Astrocyte of the spinal cord (primary cell): ENCODE measurements at places on chromosomes 7 and 10.

- no peak for DNase-seq
Measured at GRCh38 chr10:51308116-51308515, 233.8 kb downstream of the PRKG1 start.

DNA sequence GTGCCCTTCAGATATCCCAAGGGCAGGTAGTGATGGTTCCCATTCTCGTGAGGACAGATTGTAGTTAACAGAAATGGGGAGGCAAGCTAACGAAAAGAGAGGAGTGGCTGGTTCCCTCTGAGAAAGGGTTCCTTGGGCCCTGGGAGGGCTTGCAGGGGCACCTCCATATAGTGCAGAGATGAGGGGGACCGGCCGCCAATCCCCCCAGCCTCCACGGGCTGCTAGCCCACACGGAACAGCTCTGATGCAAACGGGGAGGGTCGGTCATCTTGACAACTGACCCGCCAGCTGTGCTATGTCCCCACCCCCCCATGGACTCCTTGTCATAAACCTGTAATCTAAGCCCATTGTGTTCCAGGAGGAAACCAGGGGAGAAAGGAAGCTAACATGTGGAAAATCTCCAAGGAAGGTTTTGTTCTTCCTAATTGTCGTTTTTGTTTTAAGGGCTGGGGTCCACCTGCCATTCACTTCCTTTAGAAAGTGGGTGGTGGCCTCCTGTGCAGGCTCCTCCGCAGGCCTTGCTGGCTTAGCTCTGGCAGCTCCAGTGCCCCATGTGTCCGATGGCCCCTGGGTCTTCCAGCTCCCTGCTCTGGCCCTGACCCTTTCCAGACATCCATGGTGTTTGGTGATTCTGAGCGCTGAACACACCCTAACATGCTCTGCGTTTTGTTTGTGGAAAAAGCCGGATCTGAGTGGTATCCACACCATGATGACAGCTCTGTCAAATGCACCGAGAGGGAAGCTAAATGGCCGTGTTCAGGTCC, 15.9 kb downstream of the ADCY1 start:
- no peak for DNase-seq

- DNase-seq: no peak
Measured at GRCh38 chr7:29596593-29597178, 33.1 kb downstream of the PRR15 start.

- peak; percentile 67 for DNase-seq
Measured at GRCh38 chr10:79424221-79425073, 21.0 kb downstream of the ZCCHC24 start.

DNA sequence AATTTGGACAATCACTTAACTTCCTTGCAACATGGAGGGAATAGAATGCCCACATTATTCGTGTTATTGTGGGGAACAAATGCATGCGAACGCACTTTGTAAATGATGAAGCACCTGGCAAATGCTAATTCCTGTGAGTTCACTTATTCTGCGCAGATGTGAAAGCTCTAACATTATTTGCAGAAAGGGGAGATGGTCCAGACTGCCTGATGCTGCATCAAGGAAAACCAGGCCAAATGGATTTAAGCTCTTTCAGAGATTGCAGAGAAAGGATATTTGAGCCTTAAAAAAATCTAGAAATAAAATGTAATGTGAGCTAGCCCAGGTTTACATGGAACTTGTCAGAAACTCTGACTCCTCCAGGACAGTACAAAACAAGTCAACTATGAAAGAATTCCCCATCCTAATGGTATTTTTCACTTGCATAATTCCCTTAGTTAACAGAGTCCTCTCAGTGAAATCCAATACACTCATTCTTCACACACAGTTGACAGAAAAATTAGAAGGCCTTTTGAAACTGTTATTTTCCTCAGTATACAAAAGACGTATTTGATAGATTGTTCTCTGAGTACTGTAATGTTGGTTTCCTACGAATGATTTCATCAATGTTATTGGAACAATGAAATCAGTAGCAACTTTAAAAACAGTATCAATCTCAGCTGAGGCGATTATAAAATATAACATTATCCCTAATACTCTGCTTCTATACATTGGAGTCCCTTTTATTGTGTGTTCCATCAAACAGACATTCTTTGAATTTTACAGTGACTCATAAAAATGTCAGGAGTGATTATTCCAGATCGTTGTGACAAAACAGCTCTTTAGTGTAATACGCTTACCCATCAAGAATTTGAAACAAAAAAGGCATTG, 136.3 kb upstream of the ANK3 start:
- DNase-seq: no peak

- no peak for DNase-seq
Measured at GRCh38 chr7:51482976-51483375, 166.4 kb upstream of the COBL start.

GRCh38 chr10:124259139-124259825, 159.4 kb downstream of the OAT start:
- DNase-seq: no peak

DNA sequence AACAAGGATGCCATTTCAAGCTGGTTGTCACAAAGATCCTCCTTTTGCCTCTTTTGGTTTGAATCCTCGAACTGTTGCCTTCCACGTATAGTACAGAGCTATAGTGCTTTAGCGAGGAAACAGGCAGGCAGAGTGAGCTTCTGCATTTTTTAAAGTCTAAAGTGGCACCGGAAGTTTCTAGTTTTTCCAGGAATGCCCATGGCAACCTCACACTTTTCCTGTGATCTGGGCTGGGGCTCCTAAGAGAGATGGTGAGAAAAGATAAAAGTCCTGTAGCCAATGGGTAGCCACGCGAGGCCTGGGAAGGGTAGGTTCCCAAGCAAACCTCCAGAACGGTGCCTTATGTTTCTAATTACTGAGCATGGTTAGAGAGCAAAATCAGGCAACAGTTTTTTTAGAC, 76.7 kb downstream of the CALD1 start:
- no peak for DNase-seq

GRCh38 chr10:11610826-11611247, 613 bp downstream of the USP6NL start:
- peak; percentile 48 for DNase-seq

DNA sequence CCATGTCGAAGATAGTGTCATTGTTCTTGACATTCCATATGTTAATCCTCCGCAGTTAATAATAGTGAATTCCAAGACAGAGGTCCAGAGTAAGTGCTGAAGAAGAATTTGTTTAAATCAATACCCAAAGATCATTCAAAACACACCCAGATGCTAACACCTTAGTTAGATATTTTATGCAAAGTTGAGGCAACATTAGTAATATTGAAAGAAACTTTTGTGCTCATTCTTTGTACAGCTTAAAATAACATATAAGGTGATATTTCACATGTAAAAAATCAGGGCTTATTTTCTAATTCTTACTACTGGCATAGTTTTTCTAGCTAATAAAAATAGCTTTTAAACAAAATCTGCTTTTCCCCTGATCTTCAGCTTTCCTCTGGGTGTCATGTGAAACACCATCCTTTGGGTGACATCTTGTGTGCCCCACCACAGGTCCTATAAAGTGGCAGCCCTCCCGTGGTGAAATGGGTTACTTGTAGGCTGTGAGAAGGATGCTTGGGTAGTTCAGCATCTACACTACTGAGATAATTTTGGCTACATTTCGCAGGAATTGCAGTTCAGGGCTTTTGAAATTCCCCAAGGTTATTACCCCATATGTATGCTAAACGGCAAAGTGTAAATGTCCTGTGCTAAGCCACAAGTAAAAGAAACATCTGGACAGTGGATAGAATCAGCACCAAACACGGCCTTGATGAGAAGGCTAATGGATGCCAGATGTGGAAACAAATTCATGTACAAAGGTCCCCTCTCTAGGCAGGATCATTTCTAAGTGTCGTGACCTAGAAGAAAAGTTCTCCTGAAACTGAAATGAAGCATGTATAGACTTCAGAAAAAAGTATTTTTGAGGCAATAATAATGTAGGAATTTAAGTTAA, 105.4 kb downstream of the GRM3 start:
- no peak for DNase-seq

- DNase-seq: no peak
Measured at GRCh38 chr7:148107443-148108127, 483.0 kb upstream of the C7orf33 start.

GRCh38 chr7:151930026-151930653, 26.1 kb upstream of the GALNTL5 start:
- DNase-seq: no peak

GRCh38 chr7:17846935-17847334, 93.4 kb downstream of the SNX13 start:
- no peak for DNase-seq

DNA sequence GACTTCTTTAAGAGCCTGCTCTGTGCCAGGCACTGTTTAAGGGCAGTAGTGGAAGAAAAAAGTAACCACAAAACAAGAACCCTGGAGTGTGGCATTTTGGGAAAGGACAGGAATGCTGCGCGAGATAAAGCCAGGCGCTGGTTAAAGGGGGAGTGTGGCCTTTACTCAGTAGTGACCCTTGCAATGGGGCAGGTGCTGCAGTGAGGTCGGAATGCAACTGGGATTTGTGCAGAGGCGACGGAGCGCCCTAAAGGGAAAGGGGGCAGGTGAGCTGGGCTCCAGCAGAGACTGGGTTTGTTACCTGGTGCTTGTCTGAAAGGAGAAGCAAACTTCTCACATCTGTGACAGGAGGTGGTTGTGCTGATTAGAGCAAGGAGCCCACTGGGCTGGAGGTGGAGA, 263.6 kb downstream of the ACTR3B start:
- no peak for DNase-seq

- DNase-seq: no peak
Measured at GRCh38 chr7:130913639-130914553, 179.9 kb upstream of the KLF14 start.

DNA sequence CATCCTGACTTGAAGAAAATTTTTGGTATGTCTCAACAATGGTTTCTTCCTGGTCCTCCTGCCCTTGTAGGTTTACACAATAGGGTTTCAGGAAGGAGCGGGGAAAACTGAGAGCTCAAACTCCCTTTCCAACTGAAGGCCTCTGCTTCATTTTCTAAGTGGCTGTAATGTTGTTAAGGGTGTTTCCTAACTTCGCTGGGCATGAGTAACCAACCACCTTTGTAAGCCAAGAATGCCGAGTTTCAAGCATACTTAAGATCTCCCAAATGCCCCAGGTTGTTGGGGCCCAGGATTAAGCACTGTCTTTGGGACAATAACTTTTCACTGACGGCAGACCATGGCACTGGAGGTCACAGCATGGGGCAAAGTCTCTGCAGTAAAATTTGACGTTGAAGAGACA, 33.6 kb upstream of the DRGX start:
- DNase-seq: no peak

- DNase-seq: no peak
Measured at GRCh38 chr7:128882134-128882533, 19.5 kb downstream of the ATP6V1F start.

- DNase-seq: peak; percentile 61
Measured at GRCh38 chr10:109282510-109282909, 640.8 kb downstream of the XPNPEP1 start.

DNA sequence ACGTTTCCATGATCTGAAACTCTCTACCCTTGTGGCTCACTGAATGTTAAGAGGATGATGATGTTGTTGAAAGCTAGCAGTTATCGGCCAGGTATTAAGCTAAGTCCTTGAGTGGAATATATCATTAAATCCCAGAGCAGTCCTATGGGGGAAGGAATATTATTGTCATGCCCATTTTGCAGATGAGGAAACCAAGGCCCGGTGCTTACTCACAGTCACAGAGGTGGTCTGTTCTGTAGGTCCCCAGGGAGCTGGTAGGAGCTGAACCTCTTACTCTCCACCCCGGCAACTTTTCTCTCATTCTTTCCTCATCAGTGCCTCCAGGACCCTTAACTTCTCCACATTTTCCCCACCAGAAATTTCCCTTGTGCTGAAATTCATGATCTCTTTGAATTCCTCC, 62.6 kb downstream of the ARMC3 start:
- no peak for DNase-seq

DNA sequence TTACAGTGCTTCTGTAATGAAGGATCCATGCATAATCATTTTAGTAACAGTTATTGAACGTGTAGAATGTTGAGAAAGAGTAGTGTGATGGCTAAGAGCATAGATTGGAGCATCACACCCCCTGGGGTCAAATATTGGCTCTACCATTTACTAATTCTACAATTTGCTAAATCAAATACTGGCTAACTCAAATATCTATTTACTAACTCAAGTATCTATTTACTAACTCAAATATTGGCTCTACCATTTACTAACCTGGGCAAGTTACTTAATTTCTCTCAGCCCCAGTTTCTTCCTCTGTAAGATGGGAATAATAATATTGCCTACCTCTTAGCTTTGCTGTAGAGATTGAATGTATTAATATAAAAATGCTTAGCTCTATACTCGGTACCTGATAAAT, 64.0 kb downstream of the CDK14 start:
- DNase-seq: no peak

DNA sequence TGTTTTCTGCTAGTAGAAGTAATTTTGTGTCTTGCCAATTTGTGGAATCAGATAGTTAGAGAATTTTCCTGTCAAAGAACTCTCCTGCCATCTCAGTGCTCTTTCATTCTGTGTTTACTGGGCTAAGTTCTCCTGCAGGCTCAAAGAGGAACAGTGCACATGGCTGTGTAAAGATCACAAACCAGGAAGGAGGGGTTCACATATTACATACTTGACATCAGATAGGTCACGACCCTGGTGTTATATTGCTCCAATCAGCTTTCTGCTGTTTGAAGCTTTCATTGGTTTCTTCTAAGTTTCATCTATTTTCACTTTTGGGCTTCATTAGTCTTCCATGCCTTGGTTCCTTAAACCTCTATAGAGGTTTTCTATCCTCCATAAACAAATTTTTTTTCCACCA, 13.5 kb upstream of the ELMO1 start:
- DNase-seq: no peak

DNA sequence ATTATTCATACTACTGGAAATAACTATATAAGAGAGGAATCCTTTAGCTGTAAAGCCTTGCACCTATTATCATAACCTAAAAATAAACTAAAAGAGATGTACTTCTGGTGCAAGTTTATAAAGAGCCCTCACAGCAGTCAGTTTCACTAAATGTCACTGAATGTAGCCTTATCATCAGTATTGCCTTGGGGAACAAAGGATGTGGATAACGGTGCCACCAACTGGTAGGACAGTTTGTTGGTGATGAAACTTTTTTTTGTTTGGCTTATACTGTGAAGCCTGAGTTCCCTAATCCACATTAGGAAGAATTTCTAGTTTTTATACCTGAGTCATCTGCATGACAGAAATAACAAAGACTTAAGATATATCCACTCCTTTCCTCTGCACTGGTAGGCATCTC, 117.9 kb upstream of the COL1A2 start:
- DNase-seq: peak; percentile 46

GRCh38 chr7:138089080-138089901, 13.0 kb downstream of the AKR1D1 start:
- peak; percentile 12 for DNase-seq

- DNase-seq: no peak
Measured at GRCh38 chr10:80259405-80259871, 30.0 kb downstream of the MAT1A start.

- DNase-seq: no peak
Measured at GRCh38 chr10:50992356-50992901, 81.9 kb upstream of the PRKG1 start.

DNA sequence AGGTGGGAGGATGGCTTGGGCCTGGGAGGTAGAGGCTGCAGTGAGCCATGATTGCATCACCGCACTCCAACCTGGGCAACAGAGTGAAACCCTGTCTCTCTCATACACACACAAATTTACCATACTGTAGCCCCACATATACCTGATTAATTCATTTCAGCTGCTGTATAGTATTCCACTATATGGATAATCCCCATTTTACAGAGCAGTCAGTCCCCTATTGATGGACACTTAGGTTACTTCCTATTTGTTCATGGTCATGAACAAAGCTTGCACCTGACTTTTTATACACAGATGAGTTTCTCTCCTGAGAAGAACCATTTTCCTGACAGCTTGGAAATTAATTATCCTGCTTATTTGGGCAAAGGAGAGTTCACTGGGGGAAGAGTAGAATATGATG, 59.2 kb downstream of the EMX2 start:
- no peak for DNase-seq
